Activated CD4-positive, alpha-beta T cell treated with anti-CD3 and anti-CD28 coated beads, Interleukin-2, amount 50 U/mL, for 4 hours (primary cell): ENCODE measurements at places on chromosomes 4 and X.

DNA sequence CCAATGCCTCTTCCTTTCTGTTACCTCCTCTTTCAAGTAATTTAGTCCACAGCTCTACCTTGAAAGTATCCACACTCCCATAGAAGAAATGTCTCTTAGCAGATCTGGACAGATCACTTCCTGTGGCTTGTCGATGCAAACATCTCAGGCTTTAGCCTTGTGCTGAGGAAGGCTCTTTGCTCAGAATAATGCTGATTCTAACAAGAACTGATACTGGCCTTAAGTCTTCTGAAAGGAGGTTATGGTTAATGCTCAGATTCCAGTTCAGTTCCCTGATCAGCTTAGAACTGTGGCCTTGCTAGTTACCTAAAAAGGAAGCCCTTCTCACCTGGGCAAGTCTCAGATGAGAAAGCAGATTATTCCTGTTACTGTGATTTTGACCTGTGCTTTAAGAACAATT lies 230.1 kb upstream of the FAT4 start:
- DNase-seq = no peak

- DNase-seq = no peak
Measured at GRCh38 chrX:74349387-74349786, 45.4 kb downstream of the ZCCHC13 start.

DNA sequence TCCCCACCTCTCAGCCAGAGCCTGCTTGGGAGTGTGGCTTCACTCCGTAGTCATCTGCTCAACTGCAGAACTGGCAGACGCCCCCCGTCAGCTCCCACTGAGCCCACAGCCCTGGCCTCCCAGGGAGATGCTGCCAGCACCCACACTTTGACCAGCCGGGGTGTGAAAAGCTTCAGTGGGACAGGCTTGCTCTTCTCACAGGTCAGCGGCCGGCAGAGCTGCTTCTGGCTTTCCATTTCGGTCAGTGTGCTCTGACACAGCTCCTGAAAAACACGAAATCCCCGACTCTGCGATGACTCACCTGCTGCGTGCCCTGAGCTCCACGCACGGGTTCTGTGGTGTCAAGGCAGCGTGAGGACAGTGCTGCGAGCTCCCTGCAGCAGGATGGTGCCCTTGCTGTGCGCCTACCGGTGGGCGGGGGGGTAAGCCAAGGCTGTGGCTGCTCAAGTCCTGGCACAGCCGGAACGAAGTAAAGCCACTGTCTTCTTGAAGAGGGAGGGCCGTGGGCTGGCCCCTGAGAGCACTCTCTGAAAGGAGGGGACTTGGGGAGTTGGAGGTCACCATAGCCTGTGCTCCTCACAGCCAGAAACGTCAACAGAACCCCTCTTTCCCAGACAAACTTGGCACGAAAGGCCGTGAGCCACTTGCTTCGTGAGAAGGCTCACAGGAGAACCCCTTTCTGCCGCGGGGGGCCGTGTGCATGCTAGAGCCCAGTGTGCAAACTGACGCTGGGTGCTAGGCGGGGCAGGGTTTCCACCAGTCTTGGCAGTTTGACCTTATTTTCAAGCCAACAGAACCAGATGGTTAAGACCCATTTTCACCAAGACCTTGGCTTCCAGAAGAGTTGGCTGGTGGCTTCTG lies 23.6 kb downstream of the NOP14 start:
- no peak for DNase-seq

DNA sequence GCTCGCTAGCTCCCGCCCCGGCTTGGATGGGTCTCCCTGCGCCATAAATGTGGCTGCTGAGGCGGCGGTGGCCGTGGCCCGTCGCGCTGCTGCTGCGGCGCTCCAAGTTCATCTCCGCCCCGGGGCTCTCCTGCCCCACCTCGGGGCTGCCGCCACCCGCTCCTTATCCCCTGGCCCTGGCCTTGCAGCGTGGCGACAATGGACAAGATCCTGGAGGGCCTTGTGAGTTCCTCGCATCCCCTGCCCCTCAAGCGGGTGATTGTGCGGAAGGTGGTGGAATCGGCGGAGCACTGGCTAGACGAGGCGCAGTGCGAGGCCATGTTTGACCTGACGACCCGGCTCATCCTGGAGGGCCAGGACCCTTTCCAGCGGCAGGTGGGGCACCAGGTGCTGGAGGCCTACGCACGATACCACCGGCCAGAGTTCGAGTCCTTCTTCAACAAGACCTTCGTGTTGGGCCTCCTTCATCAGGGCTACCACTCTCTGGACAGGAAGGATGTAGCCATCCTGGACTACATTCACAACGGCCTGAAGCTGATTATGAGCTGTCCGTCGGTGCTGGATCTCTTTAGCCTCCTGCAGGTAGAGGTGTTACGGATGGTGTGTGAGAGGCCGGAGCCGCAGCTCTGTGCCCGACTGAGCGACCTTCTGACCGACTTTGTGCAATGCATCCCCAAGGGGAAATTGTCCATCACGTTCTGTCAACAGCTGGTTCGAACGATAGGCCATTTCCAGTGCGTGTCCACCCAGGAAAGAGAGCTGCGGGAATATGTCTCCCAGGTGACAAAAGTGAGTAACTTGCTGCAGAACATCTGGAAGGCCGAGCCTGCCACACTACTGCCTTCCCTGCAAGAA lies 763 bp downstream of the USP38 start:
- no peak for DNase-seq

DNA sequence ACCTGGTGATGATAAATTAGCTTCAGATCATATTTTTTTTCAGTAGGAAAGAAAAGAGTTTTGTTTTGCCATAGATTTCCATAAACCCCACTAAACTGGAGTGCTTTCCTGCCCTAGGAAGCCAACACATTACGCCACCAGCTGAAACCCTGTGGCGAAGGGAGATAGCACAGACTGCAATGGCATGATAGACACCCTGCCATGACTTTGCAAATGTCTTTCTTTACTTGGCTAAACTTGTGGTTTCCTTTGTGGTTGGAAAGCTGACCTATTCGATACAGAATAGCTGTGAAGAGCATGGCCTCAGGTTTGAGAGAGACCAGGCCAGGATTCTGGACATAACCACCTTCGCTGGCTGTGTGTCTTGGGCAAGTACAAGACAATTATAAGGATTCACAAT lies 19.1 kb downstream of the MFAP3L start:
- no peak for DNase-seq

- no peak for DNase-seq
Measured at GRCh38 chr4:76212851-76213414, 691 bp downstream of the SCARB2 start.

- no peak for DNase-seq
Measured at GRCh38 chr4:128846063-128846462, 36.6 kb downstream of the JADE1 start.

GRCh38 chr4:86443495-86443894 lies 83.6 kb upstream of the MAPK10 start:
- DNase-seq = no peak
